Fibroblast of skin of right quadriceps (primary cell): ENCODE measurements at places on chromosomes 7 and 10.

- peak; percentile 11 for DNase-seq
Observed at GRCh38 chr10:33612116-33612515, 277.6 kb upstream of the NRP1 start.

- DNase-seq, result peak; percentile 33
Observed at GRCh38 chr7:92682903-92683539, 92.8 kb upstream of the FAM133B start.

GRCh38 chr10:96357038-96357620 is 1.7 kb downstream of the OPALIN start:
- DNase-seq, result no peak

- DNase-seq, result no peak
Observed at GRCh38 chr7:100456562-100456961, 7.5 kb downstream of the SPACDR start.

DNA sequence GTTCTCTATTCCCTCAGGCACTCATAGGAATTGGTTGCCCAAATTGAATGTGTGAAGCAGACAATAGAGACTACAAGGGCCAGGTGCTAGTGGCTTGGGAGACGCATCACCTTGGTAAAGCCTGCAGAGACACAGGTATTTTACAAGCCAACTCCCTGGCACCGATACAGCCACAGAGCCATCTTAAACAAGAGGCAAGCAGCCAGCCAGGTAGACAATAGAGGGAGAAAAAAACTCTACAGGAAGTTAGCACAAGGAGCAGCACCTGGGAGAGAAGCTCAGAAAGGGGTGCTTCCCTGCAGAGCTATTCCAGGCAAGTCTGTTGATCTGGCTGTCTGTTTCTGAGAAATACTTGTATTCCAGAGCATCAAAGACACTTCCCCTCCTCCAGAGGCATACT is 43.0 kb upstream of the CDK1 start:
- DNase-seq, result no peak

DNA sequence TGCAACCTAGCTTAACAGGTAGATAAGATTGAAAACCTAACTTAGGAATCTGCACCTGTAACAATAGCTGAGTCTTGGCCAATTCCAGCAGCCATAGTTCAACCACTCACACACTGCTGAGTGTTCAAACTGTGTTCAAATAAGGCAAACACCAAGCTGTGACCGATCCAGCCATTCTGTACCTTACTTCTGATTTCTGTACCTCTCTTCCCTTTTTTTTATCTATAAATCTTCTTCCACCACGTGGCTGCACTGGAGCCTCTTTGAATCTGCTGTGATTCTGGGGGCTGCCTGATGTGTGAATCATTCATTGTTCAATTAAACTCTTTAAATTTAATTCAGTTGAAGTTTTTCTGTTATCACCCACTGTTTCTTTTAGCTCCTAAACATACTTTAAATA is 15.7 kb upstream of the FOXL3 start:
- DNase-seq, result no peak

GRCh38 chr10:132766291-132766690 is 19.7 kb downstream of the NKX6-2 start:
- DNase-seq, result no peak

GRCh38 chr7:42617806-42618457 is 293.9 kb downstream of the C7orf25 start:
- no peak for DNase-seq

- peak; percentile 18 for DNase-seq
Observed at GRCh38 chr10:51748959-51749358, 49.6 kb upstream of the CSTF2T start.

DNA sequence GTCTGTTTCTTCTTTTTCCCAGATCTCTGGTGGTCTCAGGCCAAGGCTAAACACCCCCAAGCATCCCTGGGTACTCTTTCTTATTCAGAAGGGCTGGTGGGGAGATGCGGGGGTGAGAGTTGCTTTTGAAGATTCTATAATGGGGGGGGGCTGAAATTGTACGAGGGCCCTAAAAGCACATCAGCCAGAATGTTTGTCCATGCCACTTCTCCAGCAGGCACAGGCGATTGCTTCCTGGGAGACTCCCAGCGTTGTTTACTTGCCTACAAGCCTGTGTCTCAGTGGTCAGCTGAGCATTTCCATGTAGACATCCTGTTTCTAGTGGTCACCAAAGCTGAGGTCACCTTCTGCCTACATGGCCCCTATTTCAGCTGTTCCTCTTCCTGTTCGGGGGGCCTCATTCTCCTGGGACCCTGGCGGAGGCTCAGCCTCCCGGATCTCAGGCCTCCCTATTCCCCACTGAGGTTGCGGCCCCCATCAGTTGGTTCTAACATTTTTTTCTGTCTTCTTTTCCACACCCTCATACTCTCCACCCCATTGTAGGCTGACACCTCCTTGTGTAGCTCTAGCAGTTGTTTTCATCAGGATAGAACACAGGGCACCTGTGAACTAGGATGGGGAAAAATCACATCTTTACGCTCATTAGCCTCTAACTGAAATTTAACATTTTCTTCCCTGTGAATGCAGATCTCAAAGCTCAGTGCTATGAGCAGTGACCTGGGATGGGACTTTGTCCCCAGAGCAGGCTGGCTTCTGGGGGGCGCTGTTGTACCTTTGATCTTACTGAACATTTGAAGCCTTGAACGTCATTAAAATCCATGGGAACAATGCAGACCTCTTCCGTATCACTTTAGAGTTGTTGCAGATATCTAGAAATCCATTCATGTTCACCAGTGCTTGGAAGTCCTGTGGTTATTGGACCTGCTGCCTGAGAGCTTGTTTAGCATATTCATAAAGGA is 286.5 kb downstream of the GLRX3 start:
- DNase-seq, result no peak

- DNase-seq, result no peak
Observed at GRCh38 chr7:25408012-25408687, 179.9 kb upstream of the NPVF start.

DNA sequence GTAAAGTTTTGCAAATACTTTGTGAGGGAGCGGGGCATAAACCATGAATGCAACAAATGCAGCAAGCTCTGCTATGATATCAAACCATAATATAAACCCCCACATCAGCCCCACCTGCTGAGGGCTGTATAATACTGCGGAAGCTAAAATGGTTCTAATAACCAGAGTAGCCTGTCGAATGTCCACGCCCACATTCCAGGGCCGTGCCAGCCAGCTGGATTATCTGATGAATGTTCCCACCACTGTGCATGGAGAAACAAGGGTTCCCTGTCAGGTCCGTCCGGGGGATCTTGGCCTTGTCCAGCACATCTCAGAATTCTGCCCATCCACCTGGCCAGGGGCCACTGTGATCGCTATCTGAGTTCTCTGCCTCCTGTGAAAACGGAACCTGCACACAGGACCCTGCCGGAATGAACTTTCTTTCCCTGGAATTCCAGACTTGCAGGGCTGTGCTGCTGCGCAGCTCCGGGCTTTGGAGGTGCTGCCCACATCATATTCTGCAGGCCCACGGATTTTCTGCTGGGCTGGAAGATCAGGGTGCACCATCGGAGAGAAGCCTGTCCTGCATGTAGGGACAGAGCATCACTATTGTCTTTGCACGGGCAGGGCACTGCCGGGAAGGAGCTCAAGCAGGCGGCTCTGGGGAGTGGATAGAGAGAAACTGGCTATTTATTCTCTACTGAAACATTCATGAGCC is 77.0 kb upstream of the GNA12 start:
- no peak for DNase-seq

GRCh38 chr10:102822222-102822621 is 15.0 kb downstream of the CYP17A1 start:
- DNase-seq, result no peak

- DNase-seq, result no peak
Observed at GRCh38 chr7:39891894-39892293, 58.2 kb upstream of the CDK13 start.
